Stimulated activated CD4-positive, alpha-beta T cell treated with anti-CD3 and anti-CD28 coated beads, Interleukin-15, amount 100 ng/mL, for 1 hour (primary cell): ENCODE measurements at places on chromosomes 6 and 20.

DNA sequence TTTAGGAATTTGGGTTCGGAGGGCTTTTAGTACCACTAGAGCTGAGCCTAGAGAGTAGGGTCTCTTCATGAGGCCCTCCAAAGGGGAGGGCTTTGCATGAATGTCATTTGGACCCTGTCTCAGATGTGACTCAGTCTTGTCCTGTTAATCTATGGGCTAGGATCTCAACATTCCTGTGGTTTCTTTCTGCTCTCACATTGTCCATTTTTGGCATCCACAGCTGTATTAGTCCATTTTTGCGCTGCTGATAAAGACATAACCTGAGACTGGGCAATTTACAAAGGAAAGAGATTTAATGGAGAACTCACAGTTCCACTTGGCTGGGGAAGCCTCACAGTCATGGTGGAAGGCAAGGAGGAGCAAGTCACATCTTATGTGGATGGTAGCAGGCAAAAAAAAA, 61.0 kb downstream of the CRYBG1 start:
- DNase-seq: no peak

DNA sequence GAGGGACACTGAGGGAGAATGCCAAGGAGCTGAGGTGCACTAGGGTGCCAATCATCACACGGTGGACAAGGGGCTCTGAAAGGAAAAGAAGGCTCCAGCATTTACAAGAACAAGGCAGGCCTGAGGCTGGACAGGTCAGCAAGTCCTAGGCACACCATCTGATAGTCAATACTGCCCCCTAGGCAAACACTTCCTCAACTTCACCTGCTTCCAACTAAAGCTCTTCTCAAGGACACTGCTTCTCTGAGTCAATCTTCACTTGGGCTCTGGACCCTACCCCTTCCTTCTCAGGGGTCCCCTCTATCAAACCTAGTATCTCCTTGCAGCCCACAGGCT, 37.7 kb upstream of the SLC4A11 start:
- DNase-seq: no peak

DNA sequence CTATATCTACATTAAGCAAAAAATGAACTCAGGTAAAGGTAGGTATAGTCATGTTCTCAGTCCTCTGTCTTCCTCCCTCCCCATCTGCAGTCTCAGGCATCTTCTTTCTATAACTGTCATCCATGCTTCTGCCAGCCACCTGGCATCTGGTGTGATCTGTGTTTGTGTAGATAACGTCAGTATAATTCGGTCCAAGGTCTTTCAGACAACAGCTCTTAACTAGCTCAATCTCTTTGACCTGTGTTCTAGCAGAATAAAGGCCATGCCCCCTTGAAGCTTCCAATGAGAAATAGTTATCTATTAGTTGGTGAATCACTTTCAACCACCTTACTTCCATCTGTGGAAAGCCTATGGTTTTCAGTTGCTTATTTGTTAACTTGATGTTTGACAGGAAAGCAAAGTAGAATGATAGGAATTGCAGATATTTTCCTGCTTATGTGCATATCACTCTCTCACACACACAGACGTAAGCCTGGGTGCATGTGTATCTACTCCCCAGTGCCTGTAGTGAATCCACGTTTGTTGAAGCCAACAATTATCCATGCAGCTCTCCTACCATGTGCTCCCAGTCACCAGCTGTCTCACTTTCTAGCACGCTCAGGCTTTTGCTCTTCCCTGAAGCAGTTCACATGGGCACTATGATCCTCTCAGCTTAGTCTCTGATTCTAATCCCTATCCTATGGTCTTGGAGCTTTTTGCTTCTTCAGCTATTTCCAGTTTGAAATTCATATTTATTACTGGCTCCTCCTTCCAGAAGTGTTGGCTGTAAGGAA, 433.7 kb upstream of the MANEA start:
- DNase-seq: no peak

DNA sequence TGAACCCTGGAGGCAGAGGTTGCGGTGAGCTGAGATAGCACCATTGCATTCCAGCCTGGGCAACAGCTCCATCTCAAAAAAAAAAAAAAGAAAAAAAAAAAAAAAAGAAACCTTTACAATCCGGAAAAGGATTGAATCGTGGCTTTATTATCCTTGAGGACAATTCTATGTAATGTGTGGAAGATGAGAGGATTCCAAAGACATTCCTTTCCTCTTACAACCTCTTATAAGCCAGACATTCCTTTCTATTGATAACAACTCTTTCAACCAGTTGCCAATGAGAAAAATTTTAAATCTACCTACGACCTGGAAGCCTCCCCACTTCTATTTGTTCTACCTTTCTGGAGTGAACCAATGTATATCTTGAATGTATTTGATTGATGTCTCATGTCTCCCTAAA, 91.2 kb upstream of the EEF1E1 start:
- DNase-seq: no peak

- DNase-seq: no peak
These were observed 164.8 kb upstream of the DTNBP1 start for GRCh38 chr6:15827496-15828255.

GRCh38 chr6:151961809-151962208, 154.3 kb downstream of the ESR1 start:
- DNase-seq: no peak

GRCh38 chr6:145723646-145724045, 11.7 kb downstream of the EPM2A start:
- no peak for DNase-seq

GRCh38 chr6:14423955-14424354, 306.4 kb downstream of the CD83 start:
- DNase-seq: no peak

- DNase-seq: no peak
These were observed 1199.8 kb upstream of the GJE1 start for GRCh38 chr6:140932909-140933308.

DNA sequence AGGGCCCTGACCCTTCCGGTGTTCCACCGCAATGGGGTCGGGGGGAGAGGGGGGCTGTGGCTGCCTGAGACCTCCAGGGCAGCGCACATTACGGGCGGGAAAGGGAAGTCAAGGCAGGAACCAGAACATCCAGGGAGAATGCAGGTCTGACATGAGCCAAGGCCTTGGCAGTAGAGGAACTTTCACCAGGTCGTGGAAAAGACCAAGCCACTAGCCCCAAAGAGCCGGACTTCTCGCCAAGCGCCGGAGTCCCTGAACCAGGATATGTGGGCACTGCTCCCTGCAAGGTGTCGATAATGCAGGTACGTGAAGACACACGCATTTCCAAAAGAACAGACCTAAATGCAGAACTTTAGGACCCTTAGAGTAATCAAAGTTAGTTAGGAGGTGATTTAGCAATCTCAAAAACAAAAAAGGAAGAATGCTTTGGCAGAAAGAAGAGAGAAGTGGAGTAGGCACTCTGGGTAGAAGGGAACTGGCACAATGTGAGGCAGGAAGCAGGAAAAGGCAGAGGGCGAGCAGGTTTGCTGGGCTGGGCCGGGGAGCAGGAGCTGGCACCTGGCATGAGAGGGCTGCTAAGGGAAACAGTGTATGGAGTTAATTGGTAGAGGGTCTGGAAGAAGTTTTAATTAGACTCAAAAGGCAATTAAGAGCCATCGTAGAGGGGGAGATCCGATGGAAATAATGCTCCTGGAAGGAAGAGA, 14.3 kb downstream of the POU3F2 start:
- DNase-seq: no peak

DNA sequence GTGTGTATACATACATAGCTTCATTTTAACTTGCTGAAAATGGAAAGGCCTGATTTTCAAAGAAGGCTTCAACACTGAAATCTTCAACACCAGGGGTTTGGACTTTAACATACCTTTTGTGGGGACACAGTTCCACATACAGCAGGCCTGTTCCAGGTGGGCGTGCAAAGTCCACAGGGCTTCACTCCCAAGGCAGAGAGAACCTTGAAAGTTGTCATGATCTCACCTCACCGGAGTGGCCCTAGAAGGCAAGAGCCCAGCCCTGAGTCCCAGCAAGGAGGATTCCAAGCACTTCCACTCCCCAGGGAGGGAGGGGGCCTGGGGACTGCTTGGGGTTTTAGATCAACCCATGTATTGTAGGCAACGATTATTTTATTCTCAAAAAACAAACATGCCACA, 47.2 kb downstream of the TMEM242 start:
- no peak for DNase-seq

- no peak for DNase-seq
These were observed 40.6 kb upstream of the SLCO4A1 start for GRCh38 chr20:62601714-62602113.
